Activated gamma-delta T cell treated with Interleukin-2 at 50 U/mL for 16 hours (primary cell): ENCODE measurements at places on chromosomes 16 and 17.

GRCh38 chr16:75921281-75921680 lies 195.0 kb upstream of the CPHXL start:
- DNase-seq, result no peak

GRCh38 chr17:5331506-5331905 lies 49.4 kb downstream of the RABEP1 start:
- no peak for DNase-seq

DNA sequence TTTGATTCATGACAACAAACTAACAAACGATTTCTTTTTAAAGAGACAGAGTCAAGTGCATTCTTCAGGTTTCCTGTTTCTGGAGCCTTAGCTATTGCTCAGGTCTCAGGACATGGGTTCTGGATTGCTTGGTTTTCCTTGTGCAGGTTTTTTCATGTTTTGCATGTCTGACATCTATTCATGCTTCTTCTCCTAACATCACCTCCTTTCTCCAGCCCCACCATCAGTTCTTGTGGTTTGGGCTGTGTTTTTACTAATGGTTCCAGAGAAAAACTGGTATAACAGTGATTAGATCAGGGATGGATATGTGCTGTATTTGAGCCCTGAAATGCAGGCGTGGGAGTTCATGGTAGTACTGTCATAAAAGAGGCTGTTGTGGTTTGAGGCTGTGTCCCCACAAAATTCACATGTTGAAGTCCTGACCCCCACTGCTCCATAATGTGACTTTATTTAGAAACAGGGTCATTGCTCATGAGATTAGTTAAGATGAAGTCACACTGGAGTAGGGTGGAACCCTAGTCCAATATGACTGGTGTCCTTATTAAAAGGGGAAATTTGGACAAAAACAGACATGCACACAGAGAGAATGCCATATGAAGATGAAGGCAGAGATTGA lies 67.9 kb downstream of the IRX6 start:
- DNase-seq, result no peak

- no peak for DNase-seq
Observed at GRCh38 chr17:80025796-80026195, 9.9 kb downstream of the TBC1D16 start.

GRCh38 chr16:4002121-4002520 lies 114.1 kb downstream of the ADCY9 start:
- no peak for DNase-seq

GRCh38 chr16:12767897-12768296 lies 35.8 kb downstream of the CPPED1 start:
- DNase-seq, result no peak

- DNase-seq, result no peak
Observed at GRCh38 chr17:40910441-40910841, 25.4 kb upstream of the KRT20 start.
